ENCODE measurements at places on chromosomes 4 and X. TPM values are rescaled to one million over a fixed set of nuclear protein-coding genes. Genes with fewer than 3 reads are reported as not detected.

DNA sequence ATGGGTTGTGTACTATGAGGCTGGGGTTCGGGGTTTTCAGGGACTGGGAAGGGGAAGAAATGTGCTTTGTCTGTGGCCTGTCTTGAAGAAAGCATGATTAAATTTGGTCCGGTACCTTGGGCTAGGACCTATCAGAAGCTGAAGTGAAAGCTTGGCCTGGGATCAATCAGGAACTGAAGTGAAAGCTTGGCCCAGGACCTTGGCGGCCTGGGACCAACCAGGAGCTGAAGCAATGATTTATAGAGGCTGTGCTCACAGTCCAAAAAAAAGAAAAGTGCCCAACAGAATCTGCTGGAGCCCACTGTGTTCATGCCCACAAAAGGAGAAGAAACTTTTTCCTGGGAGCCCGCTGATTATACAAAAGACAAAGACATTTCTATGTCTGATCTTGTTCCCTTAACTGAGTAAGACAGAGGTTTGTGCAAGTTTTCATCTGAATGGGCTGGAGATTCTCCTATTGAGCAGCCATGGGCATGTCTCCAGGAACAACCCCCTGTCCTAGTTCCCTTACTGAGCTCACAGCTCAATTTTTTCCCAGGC is 1427.9 kb downstream of the FAM133A start:
- no peak for DNase-seq

GRCh38 chr4:5232549-5232948 is 181.3 kb downstream of the STK32B start:
- no peak for DNase-seq

DNA sequence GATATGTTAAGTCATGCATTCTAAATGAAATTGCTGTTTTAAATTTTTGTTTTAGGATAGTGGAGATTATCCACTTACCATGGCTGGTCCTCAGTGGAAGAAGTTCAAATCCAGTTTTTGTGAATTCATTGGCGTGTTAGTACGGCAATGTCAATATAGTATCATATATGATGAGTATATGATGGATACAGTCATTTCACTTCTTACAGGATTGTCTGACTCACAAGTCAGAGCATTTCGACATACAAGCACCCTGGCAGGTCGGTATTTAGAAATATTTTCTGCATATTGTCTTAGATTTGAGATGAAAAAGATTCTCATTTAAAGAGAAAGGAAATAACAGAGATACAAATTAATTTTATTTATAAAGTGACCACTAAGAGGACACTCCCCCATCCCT is 83.6 kb downstream of the STAG2 start:
- DNase-seq = no peak

The SPANXA2 gene
- total RNA-seq = not detected

The PLAC8 gene
- total RNA-seq = 1.0 TPM

The C4orf50 gene
- 0.56 TPM for total RNA-seq

DNA sequence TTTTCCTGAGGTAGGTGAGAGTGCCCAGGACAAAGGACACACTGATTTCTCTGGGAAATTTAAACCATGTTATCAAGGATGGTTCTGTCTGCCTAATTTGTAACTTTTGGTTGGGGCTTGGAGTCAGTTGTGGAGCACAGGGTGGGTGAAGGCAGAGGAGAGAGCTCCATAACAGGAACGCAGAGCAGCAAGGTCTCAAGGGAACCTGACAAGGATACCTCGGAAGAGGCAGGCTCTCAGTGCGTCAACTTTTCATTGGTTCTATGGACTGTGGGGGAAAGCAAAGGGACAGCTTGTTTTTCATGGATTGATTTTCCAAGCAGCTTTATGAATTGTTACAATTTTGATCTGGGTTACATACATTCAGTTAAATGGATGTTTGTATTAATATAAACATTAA is 110.4 kb downstream of the SLIT2 start:
- no peak for DNase-seq

The KLHL13 gene
- 46.9 TPM for total RNA-seq

- DNase-seq = no peak
Observed at GRCh38 chr4:148786699-148787098, 344.5 kb upstream of the NR3C2 start.

The FHIP1A gene
- total RNA-seq = 2.4 TPM

- no peak for DNase-seq
Observed at GRCh38 chr4:67682266-67682665, 18.7 kb downstream of the UBA6 start.

The GAGE2A gene
- total RNA-seq = not detected

DNA sequence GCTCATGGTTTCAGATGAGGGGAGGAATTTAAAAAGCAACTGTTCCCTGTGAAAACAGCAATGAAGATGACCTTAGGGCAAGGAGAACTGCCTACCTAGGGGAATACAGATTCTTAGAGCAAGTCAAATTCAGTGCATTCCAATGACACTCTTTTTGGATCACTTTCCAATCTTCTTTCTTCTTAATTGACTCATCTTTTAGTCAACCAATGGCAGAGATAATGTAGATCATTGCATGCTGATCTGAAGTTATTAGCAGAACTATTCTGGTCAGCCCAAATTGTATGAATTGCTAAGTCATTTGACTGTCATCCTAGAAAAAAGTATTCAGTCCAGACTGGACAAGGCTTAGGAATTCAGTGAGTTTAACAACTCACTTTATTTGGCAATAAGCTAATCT is 12.6 kb upstream of the NR3C2 start:
- no peak for DNase-seq
